Activated T-helper 2 cell treated with anti-CD3 and anti-CD28 coated beads, Interferon-gamma antibody, Interleukin-2, Interleukin-4, amounts not matched to agents 10 μg/mL and 5 μg/mL and 100 μg/mL, durations not matched to agents 14 hours and 24 hours and 36 hours (primary cell): ENCODE measurements at places on chromosomes 16 and 17. TPM values are rescaled to one million over a fixed set of nuclear protein-coding genes. Genes with fewer than 3 reads are reported as not detected.

GRCh38 chr17:29149431-29150064 lies 30.6 kb downstream of the MYO18A start:
- H3K4me1 ChIP-seq = peaks cover 48% of the 10 kb centered on the region
- H3K4me3 ChIP-seq = peak overlapping the region; percentile 72
- no peak for DNase-seq
- H3K36me3 ChIP-seq = no peaks in the 10 kb centered on the region
- H3K27ac ChIP-seq = peak overlapping the region; percentile 70

DNA sequence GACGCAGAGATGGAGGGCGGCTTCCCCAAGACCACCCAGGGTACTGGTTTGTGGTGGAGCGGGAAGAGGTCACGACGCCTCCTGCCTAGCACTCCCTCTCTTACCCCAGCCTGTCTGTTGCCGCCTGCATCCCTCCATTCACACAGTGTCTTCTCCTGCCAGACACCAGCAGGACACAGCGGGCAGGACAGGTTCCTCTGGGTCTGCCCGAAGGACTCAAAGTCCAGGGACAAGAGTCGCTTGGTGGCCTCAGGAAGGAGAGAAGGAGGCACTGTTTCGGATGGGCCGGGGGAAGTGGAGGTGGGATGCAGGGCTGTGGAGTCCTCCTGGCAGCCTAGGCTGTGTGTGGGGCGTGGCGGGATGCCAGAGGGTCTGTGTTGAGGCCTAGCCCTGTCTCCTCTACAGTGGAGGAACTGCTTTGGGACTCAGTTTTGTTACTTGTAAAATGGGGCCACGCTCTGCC lies 19.6 kb upstream of the TNS4 start:
- DNase-seq = no peak
- peaks cover 55% of the 10 kb centered on the region for H3K36me3 ChIP-seq
- no peaks in the 10 kb centered on the region for H3K27me3 ChIP-seq
- no peak overlapping the region for H3K4me3 ChIP-seq
- H3K4me1 ChIP-seq = peaks cover 56% of the 10 kb centered on the region
- H3K27ac ChIP-seq = peak overlapping the region; percentile 31

DNA sequence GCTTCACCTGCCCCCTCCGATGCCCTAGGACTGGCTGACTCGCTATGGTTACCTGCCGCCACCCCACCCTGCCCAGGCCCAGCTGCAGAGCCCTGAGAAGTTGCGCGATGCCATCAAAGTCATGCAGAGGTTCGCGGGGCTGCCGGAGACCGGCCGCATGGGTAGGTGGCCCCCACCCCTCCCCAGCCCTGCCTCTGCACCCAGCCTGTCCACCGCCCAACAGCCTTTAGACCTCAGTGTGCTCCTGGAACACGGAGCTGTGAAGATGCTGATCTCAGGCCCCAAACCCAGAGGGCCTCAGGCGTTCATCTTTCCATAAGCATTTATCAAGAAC lies 993 bp downstream of the MMP25 start:
- peaks cover 15% of the 10 kb centered on the region for H3K36me3 ChIP-seq
- H3K4me3 ChIP-seq = peak overlapping the region; percentile 65
- peak overlapping the region; percentile 12 for H3K27ac ChIP-seq
- DNase-seq = no peak
- H3K27me3 ChIP-seq = peaks cover 20% of the 10 kb centered on the region
- H3K4me1 ChIP-seq = peaks cover 44% of the 10 kb centered on the region

DNA sequence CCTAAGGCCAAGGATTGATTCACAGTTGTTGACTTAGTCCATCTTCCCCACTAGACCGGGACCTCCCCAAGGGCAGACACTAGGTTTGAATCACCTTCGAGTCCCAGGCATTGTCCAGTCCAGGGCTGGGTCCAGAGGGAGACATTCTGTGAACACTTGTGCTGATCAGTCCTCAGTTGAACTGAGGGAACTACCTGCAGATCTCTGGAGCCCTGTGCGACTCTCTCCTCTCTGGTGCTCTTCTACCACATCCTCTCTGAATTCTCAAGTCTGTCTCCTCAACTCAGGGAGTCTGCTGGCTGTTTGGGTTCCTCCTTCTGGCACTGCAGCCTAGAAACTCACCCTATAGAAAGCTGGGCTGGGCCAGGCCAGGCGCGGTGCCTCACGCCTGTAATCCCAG lies 10.8 kb downstream of the ZNF232 start:
- no peak overlapping the region for H3K27ac ChIP-seq
- H3K27me3 ChIP-seq = peaks cover 11% of the 10 kb centered on the region
- peaks cover 26% of the 10 kb centered on the region for H3K36me3 ChIP-seq
- no peak for DNase-seq
- H3K4me3 ChIP-seq = no peak overlapping the region

DNA sequence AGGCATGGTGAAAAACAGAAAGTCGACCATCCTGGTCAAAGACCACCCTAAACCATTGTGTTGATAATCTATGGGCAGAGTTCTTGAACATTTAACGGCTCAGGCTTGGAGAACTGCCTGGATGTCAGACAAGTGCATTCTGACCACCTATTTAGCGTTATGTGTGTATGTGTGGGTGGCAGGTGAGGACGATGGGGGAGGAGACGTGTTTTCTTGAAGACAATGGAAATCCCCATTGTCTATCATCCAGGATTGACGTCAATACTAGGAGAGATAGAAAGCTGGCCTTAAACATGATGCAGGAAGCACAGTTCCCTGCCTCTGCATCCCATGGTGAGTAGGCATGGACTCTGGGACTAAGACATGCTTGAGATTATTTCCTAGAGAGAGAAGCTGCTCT lies 157.4 kb upstream of the MAF start:
- no peak for DNase-seq
- H3K36me3 ChIP-seq = no peaks in the 10 kb centered on the region
- H3K27me3 ChIP-seq = peaks cover 4% of the 10 kb centered on the region

DNA sequence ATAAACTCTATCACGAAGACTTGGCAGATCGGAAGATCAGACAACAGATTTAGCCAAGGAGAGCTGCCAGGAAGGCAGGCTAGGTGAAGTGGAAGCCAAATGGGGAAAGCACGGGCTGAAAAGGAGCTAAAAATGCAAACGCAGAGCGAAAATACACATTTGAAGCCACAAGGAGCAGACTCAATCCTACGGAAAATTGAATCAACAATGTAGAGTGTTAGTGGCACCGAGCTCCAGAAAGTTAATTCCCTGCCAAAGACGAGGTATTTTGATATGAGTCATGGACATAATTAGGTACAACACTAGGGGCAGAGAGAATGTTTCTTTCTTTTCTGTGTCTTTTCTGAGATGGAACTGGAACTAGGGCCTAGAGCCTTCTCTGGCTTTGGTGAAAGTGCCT lies 20.7 kb downstream of the GSG1L start:
- peaks cover 2% of the 10 kb centered on the region for H3K27me3 ChIP-seq
- H3K27ac ChIP-seq = no peak overlapping the region
- no peak for DNase-seq
- H3K36me3 ChIP-seq = no peaks in the 10 kb centered on the region
- H3K4me3 ChIP-seq = no peak overlapping the region

TRPV3 gene
- 0.46 and 0.92 TPM in 2 replicates for total RNA-seq

GHDC gene
- total RNA-seq = 16.5 and 17.6 TPM in 2 replicates

ABCA5 gene
- 11.4 TPM in 2 replicates for total RNA-seq

SULT1A2 gene
- total RNA-seq = 0.32 and 0.39 TPM in 2 replicates

OTOP2 gene
- not detected in 2 replicates for total RNA-seq

CSH2 gene
- total RNA-seq = not detected in 2 replicates

DOC2B gene
- total RNA-seq = 0.30 and 0.37 TPM in 2 replicates
